ENCODE measurements at places on chromosomes 2 and 18.

DNA sequence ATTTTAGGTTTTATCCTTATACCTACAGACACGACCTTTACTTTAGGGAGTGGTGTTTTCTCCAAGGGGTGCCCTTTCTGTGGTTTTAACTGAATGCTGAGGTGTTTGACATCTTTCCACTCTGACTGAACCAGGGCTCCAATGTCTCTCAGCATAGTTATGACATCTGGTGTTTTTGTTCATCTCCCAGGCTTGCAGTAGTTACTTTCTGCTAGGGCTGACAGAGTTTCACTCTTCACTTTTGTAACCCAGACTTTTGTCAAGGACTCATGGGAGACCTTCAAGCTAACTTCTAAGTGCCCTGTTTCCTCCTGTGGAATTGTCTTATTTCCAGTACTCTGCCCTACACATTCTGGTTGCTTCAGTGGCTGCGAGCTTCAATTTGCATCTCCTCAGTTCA is 103.1 kb downstream of the CCDC85A start:
- DNase-seq, result no peak

DNA sequence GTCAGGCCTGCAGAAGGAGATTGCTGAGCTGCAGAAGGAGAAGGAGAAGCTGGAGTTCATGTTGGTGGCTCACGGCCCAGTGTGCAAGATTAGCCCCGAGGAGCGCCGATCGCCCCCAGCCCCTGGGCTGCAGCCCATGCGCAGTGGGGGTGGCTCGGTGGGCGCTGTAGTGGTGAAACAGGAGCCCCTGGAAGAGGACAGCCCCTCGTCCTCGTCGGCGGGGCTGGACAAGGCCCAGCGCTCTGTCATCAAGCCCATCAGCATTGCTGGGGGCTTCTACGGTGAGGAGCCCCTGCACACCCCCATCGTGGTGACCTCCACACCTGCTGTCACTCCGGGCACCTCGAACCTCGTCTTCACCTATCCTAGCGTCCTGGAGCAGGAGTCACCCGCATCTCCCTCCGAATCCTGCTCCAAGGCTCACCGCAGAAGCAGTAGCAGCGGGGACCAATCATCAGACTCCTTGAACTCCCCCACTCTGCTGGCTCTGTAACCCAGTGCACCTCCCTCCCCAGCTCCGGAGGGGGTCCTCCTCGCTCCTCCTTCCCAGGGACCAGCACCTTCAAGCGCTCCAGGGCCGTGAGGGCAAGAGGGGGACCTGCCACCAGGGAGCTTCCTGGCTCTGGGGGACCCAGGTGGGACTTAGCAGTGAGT is 19.4 kb downstream of the FOSL2 start:
- no peak for DNase-seq

GRCh38 chr18:45702708-45703265 is 21.2 kb upstream of the SLC14A1 start:
- DNase-seq, result no peak

- no peak for DNase-seq
Measured at GRCh38 chr2:120470041-120470965, 124.4 kb downstream of the INHBB start.

GRCh38 chr2:152693033-152693432 is 24.2 kb downstream of the PRPF40A start:
- DNase-seq, result no peak

- DNase-seq, result no peak
Measured at GRCh38 chr2:133438848-133439564, 129.3 kb downstream of the NCKAP5 start.

- no peak for DNase-seq
Measured at GRCh38 chr2:214503568-214503967, 92.7 kb downstream of the VWC2L start.

- DNase-seq, result no peak
Measured at GRCh38 chr18:34248727-34249126, 24.0 kb upstream of the NOL4 start.

DNA sequence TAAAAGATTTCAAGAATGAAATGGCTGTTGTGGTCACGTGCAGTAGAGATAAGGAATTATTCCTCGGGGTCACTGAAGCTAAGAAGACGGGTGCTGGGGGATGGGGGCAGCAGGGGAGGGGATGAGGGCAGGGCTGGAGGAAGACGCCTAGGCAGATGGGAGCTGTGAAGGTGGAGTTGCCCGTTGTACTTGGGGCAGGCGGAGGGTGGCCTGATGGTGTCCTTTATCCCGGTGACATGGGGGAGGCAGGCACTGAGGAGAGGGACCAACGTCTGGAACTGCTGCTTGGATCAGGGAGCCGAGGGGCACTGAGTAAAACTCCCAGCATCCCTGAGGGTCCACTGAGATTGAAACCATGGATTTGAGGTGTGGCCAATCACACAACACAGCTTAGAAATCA is 64.9 kb downstream of the ZCCHC2 start:
- no peak for DNase-seq

DNA sequence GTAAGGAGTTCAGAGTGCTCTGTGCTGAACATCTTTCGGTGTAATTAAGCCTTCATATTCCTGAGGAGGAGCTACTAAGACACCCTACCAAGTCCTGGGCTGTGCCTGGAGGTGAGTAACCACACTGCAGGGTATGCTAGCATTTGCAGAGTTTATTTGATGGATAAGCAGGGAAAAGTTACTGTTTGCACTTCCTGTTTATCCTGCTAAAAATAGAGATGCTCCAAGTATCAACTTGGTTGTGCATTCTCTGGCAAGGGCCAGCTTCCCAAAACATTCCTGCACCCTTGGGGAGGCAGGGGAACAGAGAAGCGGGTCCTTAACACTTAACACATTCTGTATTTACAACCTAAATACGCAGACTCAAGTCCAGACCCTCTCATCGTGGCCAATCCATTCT is 49.8 kb downstream of the PARD6G start:
- DNase-seq, result no peak

GRCh38 chr2:207248702-207249377 is 83.1 kb upstream of the KLF7 start:
- DNase-seq, result no peak

- DNase-seq, result no peak
Measured at GRCh38 chr2:176189681-176190641, 1.5 kb downstream of the HOXD1 start.

GRCh38 chr2:149132901-149133300 is 94.4 kb downstream of the LYPD6B start:
- DNase-seq, result no peak

DNA sequence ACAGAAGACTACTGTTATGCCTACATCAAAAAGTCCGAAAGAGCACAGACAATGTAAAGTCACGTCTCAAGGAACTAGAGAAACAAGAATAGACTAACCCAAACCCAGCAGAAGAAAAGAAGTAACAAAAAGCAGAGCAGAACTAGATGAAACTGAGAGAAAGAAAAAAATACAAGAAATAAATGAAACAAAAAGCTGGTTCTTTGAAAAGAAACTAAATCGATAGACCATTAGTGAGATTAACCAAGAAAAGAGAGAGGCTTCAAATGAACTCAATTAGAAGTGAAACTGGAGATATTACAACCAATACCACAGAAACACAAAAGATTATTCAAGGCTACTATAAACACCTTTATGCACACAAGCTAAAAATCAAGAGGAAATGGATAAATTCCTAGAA is 271.8 kb downstream of the MBD2 start:
- DNase-seq, result no peak

DNA sequence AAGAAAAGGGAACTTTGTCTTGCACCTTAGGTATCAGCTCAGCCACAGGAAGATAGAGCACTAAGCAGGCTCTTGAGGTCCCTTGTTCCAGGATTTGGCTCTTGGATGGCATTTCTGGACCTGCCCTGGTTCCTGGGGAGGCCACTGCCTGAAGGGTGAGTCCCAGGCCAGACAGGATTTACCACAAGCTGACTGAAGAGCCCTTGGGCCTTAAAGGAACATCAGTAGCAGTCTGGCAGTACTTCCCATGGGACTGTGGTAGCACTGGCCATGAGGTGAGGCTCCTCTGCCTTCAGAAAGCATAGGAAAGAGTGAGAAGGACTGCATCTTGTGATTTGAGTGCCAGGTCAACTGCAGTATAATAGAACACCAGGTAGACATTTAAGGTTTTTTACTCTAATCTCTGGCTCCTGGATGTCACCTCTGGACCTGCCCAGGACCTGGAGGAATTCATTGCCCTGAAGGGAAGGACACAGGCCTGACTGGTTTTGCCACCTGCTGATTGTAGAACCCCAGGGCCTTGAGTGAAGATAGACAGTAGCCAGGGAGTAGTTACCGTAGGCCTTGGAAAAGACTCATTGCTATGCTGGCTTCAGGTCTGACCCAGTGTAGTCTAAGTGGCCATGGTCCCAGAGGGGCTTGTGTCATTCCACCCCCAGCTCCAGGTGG is 154.4 kb upstream of the CREB1 start:
- no peak for DNase-seq

Measured in cortex of kidney (tissue), 1 donor.